ENCODE measurements at places on chromosomes 1 and 21.

GRCh38 chr1:210292231-210292871, 36.4 kb upstream of the HHAT start:
- DNase-seq, result peak; percentile 37

DNA sequence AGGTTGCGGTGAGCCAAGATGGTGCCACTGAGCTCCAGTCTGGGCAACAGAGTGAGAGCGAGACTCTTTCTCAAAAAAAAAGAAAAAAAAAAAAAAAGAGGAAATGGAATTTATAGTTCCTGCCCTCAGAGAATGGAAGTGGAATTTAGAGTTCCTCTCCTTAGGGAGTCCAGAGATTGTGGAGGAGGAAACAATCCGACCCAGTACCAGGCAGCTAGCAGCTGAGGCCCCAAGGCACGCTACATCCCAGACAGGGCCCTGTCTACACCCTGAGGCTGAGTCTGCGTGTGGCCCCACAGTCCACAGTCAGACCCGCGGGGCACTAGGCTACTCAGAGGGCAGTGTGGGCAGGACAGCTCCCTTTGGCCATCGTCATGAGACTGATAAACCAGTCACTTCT, 1.9 kb upstream of the MFN2 start:
- no peak for DNase-seq

GRCh38 chr21:22892028-22892427, 1893.8 kb downstream of the NCAM2 start:
- no peak for DNase-seq

DNA sequence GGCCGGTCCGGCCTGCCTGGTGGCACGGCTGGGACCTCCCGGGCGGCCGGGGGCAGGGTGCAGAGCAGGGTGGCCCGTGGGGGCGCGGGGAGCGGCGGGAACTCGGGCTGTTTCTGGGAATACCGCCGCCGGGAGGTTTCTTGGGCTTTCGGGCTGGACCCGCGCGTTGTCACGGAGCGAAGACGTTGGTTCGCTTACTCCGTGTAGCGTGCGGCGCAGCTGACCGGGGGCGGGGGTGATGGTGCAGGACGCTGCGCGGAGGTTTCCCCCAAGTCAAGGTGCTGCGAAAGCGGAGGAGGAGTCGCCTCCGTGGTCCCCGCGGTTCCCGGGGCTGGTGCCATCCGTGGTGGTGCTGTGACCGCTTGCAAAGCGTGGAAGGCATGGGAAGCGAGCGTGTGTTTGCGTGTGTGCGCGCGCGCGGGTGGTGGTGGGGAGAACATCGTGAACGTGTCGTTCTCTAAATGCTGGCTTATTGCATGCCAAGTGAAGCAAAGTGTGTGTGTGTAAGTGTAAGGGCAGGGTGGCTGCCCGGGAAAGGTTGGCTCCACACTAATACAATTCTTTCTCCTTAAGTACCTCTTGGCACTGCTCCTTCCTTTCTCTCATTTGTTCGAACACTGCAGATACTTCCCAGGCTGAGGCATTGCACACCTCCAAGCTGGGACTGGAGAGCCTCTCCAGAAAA, 1.1 kb downstream of the RYR2 start:
- DNase-seq, result no peak

GRCh38 chr1:32014199-32014947, 705 bp downstream of the KHDRBS1 start:
- peak; percentile 39 for DNase-seq

DNA sequence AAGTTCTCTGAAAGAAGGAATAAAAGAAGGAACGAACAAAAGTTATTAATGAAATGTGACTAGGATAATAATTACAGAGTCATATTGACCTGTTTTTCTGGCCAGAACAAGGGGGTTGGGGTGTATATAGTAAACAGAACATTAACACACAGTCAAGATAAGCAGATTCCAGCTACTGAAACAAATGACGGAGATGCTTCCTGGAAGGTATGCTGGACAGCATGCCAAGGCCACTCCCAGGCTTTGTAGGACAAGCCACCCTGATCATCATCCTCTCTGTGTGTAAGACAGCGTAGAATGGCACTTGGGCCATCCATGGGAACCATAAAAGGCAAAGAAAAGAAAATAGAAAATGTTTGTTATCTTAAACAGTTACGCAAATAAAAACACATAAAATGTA, 120.7 kb downstream of the TGFBR3 start:
- DNase-seq, result no peak

DNA sequence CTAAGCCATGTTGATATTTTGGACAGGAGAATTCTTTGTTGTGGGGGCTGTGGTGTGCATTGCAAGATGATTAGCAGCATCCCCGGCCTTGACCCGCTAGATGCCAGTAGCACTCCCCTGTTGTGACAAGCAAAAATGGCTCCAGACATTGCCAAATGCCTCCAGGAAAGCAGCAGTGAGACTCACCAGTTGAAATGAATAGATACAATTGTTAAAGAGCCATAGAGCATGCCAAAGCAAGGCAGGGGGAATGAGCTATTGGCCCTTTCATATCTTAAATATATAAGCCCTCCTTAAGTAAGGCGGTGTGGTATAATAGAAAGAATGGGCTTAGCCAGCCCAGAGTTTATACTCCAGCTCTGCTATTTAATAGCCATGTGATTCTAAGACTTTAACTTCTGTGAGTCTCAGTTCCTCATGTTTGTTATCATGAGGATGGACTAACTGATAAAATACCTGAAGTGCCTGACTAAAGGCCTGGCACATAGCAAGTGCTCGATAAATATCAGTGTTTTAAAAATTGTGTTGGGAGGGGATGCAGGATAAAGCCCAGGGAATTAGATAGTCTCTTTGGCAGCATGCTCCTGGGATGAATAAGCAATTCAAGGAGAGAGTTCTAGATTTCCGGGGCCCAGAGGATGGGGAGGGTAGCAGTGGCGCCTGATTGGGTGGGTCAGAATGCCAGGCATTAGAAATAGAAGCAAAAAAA, 21.1 kb upstream of the RGS4 start:
- no peak for DNase-seq

- no peak for DNase-seq
Observed at GRCh38 chr21:33951276-33952178, 35.9 kb upstream of the ATP5PO start.

DNA sequence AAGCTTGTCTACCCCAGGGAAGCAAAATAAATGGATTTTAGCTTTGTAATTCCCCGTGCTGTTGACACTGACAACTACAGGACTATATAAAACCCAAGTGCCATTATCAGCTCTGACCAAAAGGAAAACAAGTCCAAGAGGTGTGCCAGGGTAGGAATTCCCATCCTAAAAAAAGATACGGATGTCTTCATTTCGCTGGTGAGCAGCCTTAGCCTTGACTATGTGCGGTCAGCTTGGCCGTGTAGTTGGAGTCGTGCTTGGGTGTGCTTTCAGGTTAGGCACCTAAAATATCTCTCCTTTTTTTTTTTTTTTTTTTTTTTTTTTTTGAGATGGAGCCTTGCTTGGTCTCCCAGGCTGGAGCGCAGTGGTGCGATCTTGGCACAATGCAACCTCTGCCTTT, 28.9 kb upstream of the ACTN2 start:
- DNase-seq, result no peak

GRCh38 chr1:182263706-182264105, 127.9 kb downstream of the GLUL start:
- DNase-seq, result no peak

- DNase-seq, result no peak
Observed at GRCh38 chr1:215889871-215890270, 322.8 kb downstream of the KCTD3 start.

DNA sequence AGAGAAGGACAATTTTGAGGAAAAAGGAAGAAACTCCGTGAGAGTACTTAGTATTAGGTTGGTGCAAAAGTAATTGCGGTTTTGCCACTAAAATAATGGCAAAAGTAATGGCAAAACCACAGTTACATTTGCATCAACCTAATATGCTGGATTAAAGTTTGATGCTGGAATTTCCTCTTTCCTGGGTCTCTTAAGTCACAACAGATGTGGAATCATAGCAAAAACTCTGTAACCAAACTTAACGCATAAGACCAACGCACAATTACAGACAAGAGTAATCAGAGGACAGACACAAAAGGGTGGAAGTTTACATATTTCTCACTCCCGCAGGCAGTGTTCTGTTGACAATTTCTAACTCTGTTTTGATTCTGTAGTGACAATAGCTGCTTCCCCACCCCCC, 182.4 kb downstream of the BACH1 start:
- no peak for DNase-seq

DNA sequence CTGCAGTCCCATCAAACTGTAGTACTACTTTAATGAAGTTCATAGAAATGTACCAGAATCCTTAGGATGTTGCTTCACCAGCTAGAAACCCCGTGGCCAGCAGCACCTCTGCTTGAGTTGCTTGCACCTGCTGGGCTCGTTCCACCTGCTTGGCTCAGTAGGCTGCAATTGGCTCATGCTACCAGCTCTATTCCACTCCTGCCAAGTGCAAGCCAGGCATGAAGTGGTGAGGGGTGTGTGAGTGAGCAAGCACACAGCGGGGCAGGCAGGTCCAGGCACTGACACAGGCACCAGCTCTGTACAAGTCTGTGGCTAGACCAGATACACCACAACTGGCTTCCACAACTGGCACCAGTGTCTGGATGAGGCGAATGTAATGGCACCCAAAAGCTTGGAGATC, 209.9 kb downstream of the AMY1C start:
- DNase-seq, result no peak

- no peak for DNase-seq
Observed at GRCh38 chr1:206952171-206952570, 5.9 kb upstream of the PIGR start.

GRCh38 chr21:38989745-38990423, 184.2 kb downstream of the ETS2 start:
- DNase-seq, result no peak

DNA sequence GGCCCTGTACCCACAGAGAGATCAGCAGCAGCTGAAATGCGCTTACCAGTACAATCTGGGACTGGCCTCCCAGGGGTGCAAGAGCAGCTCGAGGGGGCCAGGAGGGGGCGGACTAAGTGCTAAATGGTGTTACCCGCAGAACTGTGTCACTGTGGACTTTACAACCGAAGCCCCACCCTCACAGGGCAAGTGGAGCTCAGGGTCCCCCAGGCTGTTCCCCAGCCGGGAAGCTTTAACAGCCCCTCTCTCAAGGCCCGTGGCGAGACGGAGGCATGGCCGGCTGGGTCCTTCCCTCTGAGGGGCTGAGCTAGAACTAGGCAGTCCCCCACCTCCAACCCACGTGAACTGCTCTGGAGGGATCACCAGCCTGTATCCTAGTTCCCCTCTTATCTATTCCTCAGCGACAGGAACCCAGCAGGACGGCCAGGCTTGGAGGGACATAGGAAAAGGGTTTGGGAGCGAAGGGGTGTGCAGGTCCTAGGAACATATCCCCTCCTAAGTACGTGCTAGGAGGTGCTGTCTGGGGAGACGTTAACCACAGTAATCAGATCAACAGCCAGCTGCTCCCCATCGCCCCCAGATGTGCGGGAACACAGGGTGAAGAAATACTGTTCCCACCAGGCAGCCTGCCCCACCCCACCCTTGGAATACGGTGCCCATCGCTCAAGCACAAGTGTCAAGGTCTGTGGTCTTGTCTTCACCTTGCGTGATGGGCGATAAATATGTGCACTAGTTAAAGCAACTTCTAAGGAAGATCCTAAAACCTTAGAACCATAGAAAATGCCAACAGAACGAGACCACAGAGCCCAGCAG, 24.4 kb downstream of the ZBTB17 start:
- no peak for DNase-seq

DNA sequence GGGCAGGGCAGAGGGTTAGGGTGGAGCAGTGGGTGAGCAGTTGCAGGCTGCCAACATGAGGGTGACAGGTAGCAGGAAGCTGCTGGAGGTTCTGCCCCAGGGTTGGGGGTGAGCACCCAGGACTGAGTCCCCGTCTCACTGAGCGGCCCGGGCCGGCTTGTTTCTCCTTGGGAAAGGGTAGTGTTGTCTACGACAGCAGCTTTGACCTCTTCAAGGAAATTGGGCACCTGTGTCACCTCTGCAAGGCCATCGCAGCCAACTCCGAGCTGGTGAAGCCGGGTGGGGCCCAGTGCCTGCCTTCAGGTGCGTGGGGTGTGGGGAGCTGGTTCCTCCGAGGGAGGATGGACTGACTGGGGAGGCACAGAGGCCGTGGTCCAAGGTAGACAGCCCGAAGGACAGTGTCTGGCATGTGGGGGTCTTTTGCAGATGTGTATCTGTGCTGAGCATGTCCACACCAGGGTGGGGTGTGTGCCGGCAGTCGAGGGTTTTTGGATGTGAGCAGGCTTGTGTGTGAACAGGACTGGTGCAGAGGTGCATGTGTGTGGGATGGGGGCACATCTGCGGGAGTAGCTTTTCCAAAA, 51.9 kb downstream of the DISP3 start:
- no peak for DNase-seq

- no peak for DNase-seq
Observed at GRCh38 chr21:37139902-37140301, 66.8 kb downstream of the TTC3 start.

- no peak for DNase-seq
Observed at GRCh38 chr1:47212636-47213229, 19.3 kb downstream of the TAL1 start.

DNA sequence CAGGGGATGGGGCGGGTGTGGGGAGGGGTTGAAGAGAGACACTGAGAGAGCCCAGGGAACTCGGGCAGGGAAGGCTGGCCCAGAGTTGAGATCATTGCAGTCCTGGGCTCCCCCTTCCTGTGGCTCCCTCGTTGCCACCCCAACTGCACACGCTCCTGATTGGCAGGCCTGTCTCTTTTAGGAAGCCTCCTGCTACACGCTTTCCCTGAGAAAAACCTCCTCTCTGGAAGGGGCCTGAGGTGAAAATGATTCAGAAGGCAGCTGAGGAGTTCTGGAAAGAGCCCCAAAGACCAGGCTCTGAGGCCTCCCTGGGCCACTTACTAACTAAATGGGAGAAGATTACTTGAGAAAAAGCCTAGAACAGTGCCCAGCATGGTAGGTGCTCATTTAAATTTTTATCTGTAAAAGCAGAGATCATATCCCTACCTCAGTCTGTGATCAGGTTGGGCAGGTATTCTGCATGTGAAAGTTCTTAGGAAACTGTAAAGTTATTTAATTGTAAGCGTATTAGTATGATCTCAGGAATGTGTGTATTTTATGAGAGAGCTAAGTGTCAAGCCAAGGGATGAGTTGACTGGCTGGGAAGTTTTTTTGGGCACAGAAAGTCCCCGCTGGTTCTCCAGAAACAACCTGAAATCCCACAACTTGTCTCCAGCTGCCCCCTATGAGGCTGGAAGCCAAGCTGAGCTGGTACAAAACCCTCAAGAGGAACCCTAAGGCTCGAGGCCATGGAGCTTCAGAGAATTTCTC, 65.2 kb upstream of the EPS8L3 start:
- no peak for DNase-seq

GRCh38 chr1:210467440-210468043, 138.8 kb downstream of the HHAT start:
- DNase-seq, result no peak

DNA sequence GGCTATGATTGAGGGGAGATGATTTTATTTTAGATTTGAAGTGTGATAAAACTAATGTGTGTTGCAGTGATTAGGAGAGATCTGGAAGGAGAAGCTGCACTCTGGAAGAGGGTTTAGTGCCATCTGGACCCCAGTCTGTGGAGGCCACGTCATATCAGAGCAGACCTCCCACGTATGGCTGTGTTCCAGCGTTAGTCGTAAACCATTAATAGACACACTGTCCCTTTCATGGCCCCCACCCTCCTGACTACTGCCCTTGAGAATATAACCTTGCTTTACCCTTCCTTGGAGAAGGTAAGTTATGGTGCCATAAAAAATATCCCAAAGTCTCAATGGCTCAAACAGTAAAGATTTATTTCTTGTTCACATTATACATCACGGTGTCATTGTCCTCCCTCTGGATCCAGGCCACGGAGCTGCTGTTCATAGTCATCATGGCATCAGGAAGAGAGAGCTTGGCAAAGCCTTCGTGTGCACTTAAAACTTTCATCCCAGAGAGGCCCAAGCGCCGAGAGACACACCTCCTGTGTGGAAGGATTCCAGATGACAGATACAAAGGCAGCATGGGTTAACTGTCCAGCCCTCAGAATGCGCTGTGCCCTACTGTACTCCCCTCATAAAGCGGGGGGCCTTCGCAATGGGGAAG, 33.2 kb downstream of the RHOU start:
- DNase-seq, result no peak
